Caco-2 (cell line): ENCODE measurements at places on chromosomes 1 and 21. TPM values are rescaled to one million over a fixed set of nuclear protein-coding genes. Genes with fewer than 3 reads are reported as not detected.

The RNU1-2 gene
- 1,622 and 1,638 TPM in 2 replicates for total RNA-seq

- no peaks in the 10 kb centered on the region for H3K36me3 ChIP-seq
- no peak for DNase-seq
- no peak overlapping the region for H3K4me3 ChIP-seq
- no peak overlapping the region for H3K27ac ChIP-seq
- H3K4me1 ChIP-seq: no peaks in the 10 kb centered on the region
These were observed 127.8 kb upstream of the IGSF21 start for GRCh38 chr1:17979815-17980214.

- no peaks in the 10 kb centered on the region for H3K27me3 ChIP-seq
- H3K36me3 ChIP-seq: no peaks in the 10 kb centered on the region
- DNase-seq: no peak
- peaks cover 62% of the 10 kb centered on the region for H3K4me1 ChIP-seq
These were observed 31.6 kb downstream of the TGFB2 start for GRCh38 chr1:218376722-218377121.

DNA sequence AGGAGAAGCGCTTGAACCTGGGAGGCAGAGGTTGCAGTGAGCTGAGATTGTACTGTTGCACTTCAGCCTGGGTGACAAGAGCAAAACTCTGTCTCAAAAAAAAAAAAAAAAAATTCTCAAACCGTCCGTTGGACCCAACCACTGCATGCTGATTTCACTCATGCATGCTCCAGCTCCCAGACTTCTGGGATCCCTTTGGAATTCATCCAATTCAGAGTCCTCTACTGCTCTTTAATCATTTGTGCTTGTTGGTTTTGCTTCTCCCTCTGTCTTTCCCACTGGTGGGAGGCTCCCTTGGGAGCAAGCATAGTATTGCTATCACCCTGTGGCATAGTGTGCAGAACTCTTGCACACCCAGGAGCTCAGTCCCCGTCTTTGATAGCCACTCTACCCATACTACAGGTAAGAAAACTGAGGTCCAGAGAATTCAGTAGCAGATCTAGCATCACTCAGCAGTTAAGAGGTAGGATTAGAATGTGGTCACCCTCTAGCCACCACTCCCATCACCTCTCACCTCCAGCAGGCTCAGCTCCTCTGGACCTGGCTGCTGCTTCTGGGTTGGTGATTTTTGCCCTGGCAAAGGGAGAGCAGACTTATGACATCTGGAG is 3.1 kb upstream of the LMNA start:
- no peak overlapping the region for H3K4me3 ChIP-seq
- H3K27me3 ChIP-seq: no peaks in the 10 kb centered on the region
- H3K4me1 ChIP-seq: peaks cover 19% of the 10 kb centered on the region
- DNase-seq: no peak
- no peaks in the 10 kb centered on the region for H3K36me3 ChIP-seq

- H3K4me1 ChIP-seq: peaks cover 18% of the 10 kb centered on the region
- H3K4me3 ChIP-seq: peak overlapping the region; percentile 84
- DNase-seq: peak; percentile 89
- peak overlapping the region; percentile 86 for H3K27ac ChIP-seq
- H3K36me3 ChIP-seq: peaks cover 16% of the 10 kb centered on the region
These were observed 705 bp upstream of the SLC50A1 start for GRCh38 chr1:155134880-155135414.

- no peaks in the 10 kb centered on the region for H3K27me3 ChIP-seq
- no peak overlapping the region for H3K4me3 ChIP-seq
- peak; percentile 14 for DNase-seq
- no peaks in the 10 kb centered on the region for H3K4me1 ChIP-seq
These were observed 332.1 kb downstream of the RRAGC start for GRCh38 chr1:38527373-38527966.

- no peak overlapping the region for H3K27ac ChIP-seq
- no peaks in the 10 kb centered on the region for H3K36me3 ChIP-seq
- no peaks in the 10 kb centered on the region for H3K27me3 ChIP-seq
- no peaks in the 10 kb centered on the region for H3K4me1 ChIP-seq
These were observed 70.2 kb upstream of the PDE4B start for GRCh38 chr1:65722461-65722860.

The CACNA1E gene
- 0.32 and 0.45 TPM in 2 replicates for total RNA-seq

GRCh38 chr1:10608690-10609089 is 133.9 kb downstream of the PEX14 start:
- DNase-seq: no peak
- no peaks in the 10 kb centered on the region for H3K4me1 ChIP-seq
- H3K36me3 ChIP-seq: no peaks in the 10 kb centered on the region; the same call in 1 of the 2 replicates
- no peak overlapping the region for H3K4me3 ChIP-seq
- H3K27me3 ChIP-seq: no peaks in the 10 kb centered on the region

GRCh38 chr1:77888781-77889642 is 588 bp downstream of the NEXN start:
- peak overlapping the region; percentile 62 for H3K27ac ChIP-seq
- DNase-seq: no peak
- no peaks in the 10 kb centered on the region for H3K36me3 ChIP-seq
- no peaks in the 10 kb centered on the region for H3K27me3 ChIP-seq
- H3K4me3 ChIP-seq: peak overlapping the region; percentile 53

GRCh38 chr1:226983992-226984364 is 43.9 kb downstream of the COQ8A start:
- no peaks in the 10 kb centered on the region for H3K27me3 ChIP-seq
- H3K4me1 ChIP-seq: no peaks in the 10 kb centered on the region
- peaks cover 2% of the 10 kb centered on the region for H3K36me3 ChIP-seq
- no peak overlapping the region for H3K4me3 ChIP-seq

DNA sequence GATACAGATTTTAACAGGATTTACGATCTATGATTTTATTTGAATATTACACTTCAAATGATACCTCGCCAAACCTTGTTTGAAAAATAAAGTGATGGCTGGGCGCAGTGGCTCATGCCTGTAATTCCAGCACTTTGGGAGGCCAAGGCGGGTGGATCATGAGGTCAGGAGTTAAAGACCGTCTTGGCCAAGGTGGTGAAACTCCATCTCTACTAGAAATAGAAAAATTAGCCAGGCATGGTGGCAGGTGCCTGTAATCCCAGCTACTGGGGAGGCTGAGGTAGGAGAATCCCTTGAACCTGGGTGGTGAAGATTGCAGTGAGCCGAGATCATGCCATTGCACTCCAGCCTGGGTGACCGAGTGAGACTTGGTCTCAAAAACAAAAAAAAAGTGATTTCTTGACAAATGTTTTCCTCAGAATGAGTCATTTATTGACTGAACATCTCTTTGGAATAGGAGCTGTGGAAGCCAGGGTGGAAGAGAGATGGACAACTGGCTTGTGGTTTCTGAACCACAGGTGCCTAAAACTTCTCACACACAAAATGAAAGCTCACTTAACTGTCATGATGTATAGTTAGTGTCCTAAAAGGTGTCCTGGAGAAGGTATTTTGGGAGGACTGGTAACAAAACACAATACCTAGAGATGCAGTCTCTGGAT is 11.9 kb downstream of the PKNOX1 start:
- H3K27ac ChIP-seq: no peak overlapping the region
- H3K4me3 ChIP-seq: no peak overlapping the region
- H3K4me1 ChIP-seq: no peaks in the 10 kb centered on the region
- no peak for DNase-seq

DNA sequence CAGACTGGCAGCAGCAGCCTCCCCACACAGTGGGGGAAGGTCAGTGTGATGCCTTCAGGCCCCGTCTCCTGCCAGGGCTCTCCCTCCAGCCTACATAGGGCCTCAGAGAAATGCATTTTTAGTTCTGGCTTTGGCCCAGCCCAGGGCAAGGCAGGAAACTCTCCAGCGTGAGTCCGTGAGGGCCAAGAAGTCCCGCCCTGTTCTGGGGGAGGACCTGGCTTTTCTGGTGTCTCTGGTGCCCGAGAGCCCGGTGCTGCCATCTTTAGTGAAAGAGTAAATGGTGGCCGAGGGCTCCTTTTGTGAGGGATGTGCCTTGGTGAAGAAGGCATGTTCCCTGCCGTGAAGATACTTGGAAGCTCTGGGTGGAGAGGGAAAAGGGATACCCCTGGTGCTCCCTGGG is 14.8 kb upstream of the DIP2A start:
- H3K4me1 ChIP-seq: no peaks in the 10 kb centered on the region
- no peaks in the 10 kb centered on the region for H3K27me3 ChIP-seq
- H3K36me3 ChIP-seq: no peaks in the 10 kb centered on the region

- H3K27ac ChIP-seq: no peak overlapping the region
- H3K4me3 ChIP-seq: no peak overlapping the region
- no peaks in the 10 kb centered on the region for H3K36me3 ChIP-seq
- no peak for DNase-seq
- H3K27me3 ChIP-seq: no peaks in the 10 kb centered on the region
These were observed 4.3 kb downstream of the SERTAD4 start for GRCh38 chr1:210236840-210237409.

DNA sequence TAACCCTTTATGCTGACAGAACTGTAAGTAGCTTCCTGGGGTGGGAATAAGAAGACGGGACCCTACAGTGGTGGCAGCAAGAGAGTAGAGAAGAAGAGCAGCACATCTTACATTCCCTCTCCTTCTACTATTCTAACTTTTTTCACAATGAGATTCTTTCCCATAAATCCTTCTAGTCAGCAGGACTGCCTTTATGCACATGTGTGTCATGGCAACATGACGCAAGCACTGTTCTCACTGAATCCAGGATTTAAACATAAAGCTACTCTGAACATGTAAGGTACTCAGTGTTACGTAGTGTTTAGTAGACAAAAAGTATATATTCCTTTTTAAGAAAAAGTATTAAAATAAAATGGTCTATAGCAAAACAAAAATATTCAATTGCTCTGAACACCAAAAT is 309.7 kb upstream of the LYPLAL1 start:
- no peaks in the 10 kb centered on the region for H3K27me3 ChIP-seq
- H3K4me3 ChIP-seq: no peak overlapping the region
- DNase-seq: no peak
- H3K27ac ChIP-seq: no peak overlapping the region

The COL16A1 gene
- total RNA-seq: 0.44 and 0.50 TPM in 2 replicates

The LCE1D gene
- total RNA-seq: not detected in 2 replicates
